ENCODE measurements at places on chromosomes 7 and 10.

DNA sequence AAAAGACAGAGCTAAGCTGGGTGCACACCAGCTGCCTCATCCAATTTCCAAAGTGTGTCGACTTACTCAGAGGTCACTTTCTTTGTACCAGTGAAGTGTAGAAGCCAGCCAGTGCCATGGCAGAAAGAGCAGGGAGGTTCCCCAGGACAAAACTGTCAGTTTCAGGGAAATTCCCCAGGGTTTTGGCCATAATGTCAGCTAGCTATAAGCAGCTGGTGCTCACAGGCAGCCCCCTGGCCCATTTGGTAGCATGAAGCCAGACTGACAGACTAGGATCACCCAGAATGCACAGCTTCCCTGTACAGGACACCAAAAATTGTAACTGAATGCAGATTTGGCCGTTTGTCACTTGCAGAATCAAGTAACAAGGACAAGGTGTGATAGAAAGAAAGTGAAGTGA, 28.6 kb downstream of the MRPL32 start:
- no peak for DNase-seq

DNA sequence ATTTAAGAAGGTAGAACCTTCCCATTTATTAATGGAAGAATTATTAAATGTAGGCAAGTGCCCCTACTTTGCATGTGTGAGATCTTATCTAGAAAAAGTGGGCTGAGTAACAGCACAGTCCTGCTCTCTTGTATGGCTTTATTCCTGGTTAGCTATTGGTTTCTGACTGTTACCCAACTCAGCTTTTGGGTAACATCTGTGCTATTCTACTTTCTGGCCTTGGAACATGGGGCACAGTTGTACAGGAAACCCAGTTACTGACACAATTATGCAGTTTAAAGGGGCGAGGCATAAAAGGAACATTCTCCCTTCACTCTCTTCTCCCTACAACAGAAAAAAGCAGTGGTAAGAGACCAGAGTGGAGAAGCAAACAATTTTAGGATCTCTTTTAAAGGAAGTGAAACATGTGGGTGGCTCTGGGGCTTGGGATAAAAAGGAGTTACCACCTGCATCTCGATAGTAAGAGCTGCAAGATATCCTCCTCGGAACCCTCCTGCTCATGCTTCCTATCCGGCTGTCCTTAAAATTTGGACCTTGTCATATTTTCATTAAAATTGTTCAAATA, 16.0 kb downstream of the NUDT5 start:
- DNase-seq, result no peak

DNA sequence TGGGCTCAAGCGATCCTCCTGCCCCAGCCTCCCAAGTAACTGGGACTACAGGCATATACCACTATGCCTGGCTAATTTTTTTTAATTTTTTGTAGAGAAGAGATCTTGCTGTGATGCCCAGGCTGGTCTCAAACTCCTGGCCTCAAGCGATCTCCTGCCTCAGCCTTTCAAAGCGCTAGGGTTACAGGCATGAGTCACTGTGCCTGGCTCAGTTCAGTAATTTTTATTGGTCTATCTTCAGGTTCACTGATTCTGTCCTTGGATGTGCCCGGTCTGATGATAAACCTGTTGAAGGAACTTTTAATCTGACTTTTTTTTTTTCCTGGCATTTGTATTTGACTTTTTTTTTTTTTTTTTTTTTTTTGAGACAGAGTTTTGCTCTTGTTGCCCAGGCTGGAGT, 40.1 kb upstream of the STRIP2 start:
- DNase-seq, result no peak

DNA sequence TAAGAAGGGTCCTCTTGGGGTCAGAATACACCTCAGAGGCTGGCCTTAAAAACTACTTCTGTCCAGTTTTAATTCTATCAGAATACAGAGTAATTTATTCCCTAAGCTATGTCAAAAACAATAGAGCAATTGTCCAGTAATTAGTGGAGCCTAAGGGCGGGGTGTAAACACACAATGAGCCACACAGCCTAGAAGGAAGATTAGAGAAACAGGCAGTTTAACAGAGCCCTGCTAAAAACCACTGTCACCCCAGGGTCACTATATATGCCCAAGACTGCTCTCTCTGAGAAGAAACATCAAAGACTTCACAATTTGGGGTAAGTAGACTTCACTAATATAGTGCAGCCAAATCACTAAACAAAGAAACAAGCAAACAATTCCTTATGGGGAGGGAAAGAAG, 27.2 kb upstream of the WNT2 start:
- no peak for DNase-seq

DNA sequence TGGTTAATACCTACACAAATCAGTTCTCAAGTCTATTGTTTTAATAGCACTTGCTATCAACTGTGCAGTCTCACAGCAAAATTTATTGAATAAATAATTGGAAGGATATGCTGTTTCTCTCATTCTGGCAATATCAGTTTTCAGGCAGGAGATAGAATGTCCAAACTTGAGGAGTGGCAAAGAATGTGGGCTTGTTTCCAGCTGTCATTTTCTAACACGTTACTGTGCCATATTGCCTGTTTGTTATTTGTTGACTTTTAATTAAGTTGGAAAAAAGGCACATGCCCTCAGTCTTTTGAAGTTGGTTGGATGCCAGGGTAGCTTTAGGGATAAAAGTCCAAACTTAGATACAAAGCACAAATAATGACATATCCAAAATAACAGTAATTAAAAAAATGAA, 52.2 kb downstream of the MAGI2 start:
- DNase-seq, result no peak

DNA sequence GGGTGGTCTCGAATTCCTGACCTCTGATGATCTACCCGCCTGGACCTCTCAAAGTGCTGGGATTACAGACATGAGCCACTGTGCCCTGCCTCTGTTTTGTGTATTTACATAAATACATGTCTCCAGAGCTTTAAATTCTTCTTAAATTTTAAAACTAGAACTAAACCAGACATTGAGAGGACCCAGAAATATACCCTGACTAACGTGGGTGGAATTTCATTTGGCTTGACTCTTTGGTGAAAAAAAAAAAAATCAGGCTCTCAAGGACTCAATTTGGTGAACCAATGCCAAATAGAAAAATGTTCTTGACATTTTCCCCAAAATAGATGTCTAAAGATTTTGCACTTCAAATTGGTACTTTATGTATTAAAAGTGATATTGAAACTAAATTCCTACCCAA, 16.6 kb upstream of the FAS start:
- DNase-seq, result no peak

GRCh38 chr10:74917481-74918077, 91.2 kb downstream of the KAT6B start:
- no peak for DNase-seq

DNA sequence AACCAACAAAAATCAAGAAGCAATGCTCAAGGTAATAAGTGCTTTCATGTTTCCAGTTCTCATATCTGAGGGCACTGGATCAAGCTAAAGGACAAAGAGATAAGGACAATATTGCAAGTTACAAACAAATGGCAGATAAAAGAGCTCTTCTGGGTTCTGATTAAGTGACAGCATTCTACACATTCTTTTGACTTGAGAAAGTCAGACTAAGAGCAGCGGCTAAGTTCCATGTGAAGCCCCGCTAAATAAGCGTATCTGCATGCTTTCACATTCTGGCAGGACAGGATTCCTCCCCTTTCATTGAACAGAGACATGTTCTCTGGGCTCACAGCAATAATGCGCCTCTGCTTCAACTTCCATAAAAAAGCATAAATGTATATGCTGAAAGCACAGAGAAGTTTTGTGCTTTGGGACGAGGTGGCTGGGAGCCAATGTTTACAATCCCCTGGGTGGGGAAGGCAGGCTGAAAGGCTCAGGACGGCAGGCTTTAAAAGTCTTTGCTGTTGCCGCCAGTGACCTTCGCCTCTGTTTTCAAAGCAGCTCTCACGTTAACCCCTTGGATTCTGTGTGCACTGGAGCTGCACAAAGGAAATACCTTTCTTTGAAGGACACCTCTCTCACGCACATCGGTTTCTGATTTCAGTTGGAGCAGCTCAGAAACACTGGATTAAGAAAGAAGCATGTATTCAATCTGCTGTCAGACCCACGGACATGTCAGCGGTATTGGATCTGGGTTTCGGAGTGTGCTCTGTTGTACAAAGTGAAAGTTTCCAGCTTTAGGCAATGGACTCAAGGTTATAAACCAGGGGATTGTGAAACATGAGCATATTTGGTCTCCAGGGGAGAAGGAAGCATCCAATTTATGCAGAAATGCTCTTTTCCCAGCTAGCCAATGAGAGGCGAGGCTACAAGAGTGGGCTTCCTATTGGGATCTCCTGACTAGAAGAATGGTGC, 105.4 kb upstream of the FAM133B start:
- DNase-seq, result no peak

DNA sequence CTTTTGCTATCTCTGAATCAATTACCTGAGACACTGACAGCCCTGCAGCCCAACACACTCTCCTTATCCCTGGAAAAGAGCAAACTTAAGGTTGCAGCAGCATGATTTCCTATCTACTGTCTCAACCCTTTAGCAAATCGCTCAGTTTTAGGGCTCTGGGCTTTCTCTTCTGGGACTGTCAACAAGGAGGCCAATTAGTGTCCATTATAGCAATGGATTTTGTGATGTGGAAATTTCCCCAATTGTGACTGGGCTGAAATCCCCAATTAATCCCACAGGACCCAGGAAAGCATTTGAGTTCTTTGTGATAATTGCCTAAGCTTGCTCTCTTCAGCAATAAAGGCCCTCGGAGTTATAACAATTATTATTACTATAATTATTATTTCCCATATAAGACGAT, 197.0 kb downstream of the ZNF438 start:
- DNase-seq, result no peak

DNA sequence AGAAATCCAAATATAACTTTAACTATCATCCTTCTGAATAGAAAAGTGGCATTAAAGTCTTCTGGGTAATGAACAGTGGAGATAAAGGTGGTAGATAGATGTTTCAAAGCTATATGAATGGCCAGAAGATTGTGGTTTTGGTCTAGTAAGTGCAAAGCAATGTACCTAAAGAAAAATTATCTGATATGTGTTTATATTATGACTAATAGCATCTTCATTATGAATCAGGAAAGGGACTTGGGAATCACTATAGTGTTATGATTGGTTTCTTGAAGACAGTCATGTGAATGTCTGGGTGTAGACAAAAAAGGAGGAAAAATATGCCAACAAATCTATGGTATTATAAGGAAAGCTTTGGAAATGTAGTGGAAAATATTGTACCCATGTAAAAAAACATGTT, 3.0 kb downstream of the ZNF518A start:
- no peak for DNase-seq

GRCh38 chr10:21080261-21080660, 183.2 kb upstream of the NEBL start:
- no peak for DNase-seq

- peak; percentile 22 for DNase-seq
Measured at GRCh38 chr7:16546921-16547505, 20.4 kb downstream of the LRRC72 start.

DNA sequence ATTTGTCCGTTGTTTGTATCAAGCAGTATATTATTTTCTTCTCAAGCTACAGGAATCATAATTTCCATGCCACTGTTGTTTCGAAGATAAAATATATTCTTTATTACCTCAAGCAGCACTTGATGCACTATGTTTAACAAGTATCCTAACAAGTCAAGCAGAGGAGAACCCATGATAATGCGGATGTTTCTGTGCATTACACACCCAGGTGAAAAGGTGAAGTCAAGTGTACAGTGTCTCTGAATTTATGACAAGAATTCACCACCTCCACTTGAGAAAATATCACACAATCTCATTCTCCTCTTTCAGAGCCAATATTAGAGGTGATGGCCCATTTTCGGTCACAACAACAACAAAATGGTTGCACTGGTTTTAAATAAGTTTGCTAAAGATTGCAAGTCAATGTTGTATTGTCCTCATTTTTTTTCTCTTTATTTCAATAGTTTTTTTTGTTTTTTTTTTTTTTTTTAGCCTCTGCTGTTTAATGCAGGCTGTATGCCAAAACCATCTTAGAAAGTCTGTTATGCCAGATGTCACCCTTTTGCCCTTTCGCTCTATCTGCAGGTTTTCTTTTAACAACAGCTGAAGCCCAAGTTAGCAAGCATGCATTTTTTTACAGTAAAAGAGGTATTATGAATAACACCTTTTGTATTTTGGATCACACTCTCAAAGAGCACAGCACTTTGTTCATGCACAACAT, 568.7 kb upstream of the LRRN3 start:
- no peak for DNase-seq
